Right renal cortex interstitium (tissue), 3 donors: ENCODE measurements at places on chromosomes 11 and 22.

DNA sequence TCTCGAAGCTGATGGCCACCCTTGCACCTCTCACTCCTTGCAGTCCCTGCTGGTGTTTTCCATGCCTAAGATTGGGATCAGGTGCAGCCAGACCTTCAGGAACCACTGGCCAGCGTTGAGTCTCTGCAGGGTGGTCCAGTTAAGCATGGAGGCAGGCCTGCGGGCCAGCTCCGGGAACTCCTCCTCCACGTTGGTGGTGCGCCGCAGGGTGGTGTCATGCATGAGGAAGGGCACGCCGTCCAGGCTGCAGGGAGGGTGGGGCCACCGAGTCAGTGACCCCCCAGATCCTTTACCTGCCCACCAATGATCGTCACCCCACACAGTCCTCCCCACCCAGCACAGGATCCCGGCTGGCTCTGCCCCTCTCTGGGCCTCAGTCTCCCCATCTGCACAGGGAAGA, 10.0 kb upstream of the KLHL35 start:
- no peak for DNase-seq

GRCh38 chr11:62713343-62713742, 5.9 kb downstream of the GNG3 start:
- DNase-seq, result no peak

DNA sequence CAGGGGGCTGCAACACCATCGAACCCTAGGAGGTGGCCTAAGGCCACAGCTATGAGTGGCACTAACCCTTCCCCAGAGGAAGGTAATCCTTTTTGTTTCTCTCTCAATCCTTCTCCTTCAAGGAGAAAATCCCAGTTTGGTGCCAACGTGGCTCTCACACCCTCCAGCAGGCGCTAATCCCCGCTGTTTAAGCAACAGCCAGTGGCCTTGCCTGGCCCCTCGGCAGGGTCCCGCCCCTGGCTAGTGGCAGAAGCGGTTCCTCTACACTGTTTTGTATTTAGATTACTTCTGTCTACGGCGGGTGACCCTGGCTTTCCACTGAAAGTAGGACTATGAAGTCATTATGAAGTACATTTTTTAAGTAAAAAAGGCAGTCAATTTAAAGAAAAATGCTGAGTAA, 15.5 kb downstream of the GNAZ start:
- no peak for DNase-seq

DNA sequence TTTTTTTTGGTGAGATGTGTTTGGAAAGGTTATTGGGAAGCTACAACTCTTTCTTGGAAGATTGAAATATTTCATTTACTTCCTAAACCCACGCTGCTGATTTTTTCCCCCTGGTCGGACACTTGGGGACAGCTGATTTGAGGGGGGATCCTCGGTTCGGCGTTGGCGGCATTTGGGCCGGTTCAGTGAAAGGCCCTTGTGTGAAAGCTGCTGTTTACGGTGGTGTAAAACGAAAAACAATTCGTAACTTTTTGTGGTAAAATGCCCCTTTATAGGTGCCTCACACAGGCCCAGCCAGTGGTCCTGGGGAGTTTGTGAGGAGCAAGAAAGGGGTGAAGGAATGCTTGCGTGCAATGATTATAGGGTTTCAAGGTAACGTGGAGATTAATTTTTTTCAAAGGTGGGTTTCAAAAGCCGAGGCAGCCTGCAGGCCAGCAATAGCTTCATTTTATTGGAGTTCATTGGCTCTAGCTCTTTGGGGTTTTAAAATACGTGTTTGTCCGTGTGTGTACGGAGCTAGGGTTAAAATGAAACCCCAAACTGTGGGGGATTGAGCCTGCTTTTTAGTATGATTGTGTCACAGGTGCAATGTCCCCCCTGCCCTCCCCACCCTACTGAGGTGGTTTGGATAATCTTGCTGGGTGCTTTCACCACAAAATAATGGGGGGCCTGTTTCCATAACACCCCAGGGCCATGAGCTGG, 77.2 kb upstream of the PPARA start:
- DNase-seq, result no peak

GRCh38 chr22:24525416-24526037, 29.4 kb downstream of the GUCD1 start:
- DNase-seq, result no peak

- DNase-seq, result no peak
Observed at GRCh38 chr11:16226245-16226644, 130.1 kb downstream of the SOX6 start.

- DNase-seq, result no peak
Observed at GRCh38 chr11:36214976-36215692, 74.1 kb downstream of the COMMD9 start.

DNA sequence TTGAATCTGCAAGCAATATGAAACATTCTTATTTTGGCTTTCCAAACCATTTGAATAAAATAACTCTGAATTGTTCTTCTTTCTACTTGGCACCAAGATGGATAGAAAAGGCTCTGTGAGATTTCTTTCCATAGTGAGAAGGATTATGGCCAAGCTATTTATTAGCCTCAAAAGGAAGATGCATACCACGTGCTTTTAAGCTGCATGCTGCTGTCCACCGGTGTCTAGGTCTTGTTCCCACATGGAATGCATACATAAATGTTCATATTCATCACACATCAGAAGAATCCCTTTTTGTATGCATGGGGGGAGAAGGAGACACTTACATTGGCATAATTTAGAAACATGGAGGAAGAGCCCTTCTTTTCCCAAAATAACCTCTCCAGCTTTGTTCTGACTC, 273.4 kb downstream of the FAM76B start:
- DNase-seq, result no peak

DNA sequence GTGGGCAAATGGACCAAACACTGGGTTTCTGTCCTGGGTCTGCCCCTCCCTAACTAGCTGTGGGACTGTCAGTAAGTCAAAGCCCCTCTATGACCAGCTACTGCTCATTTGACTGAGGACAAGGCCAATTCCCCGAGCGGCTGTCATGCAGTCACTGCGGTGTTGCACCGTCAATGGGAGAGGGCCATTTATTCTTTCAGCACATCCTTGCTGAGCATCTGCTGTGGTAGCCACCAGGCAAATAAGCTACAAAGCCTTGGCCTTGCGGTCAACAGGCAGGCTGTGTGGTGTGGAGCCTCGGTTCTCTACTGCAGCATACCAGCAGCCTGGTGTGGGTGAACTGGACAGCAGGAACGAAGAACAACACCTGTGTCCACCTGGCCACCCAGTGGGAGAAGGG, 25.8 kb upstream of the SERPIND1 start:
- no peak for DNase-seq
